Activated CD4-positive, alpha-beta memory T cell treated with anti-CD3 and anti-CD28 coated beads for 36 hours (primary cell): ENCODE measurements at places on chromosomes 1 and 21.
A peak's percentile ranks its signal among the peaks of the same experiment; 100 is the strongest.

- H3K4me3 ChIP-seq: no peak overlapping the region
- peak overlapping the region; percentile 54 for H3K27ac ChIP-seq
- peaks cover 53% of the 10 kb centered on the region for H3K4me1 ChIP-seq
- no peaks in the 10 kb centered on the region for H3K27me3 ChIP-seq
- peak; percentile 43 for DNase-seq
- H3K36me3 ChIP-seq: peaks cover 8% of the 10 kb centered on the region
Observed at GRCh38 chr1:21773585-21773984, 9.4 kb downstream of the USP48 start.

GRCh38 chr1:28796352-28797211 is 15.4 kb upstream of the OPRD1 start:
- no peaks in the 10 kb centered on the region for H3K4me1 ChIP-seq
- no peak overlapping the region for H3K27ac ChIP-seq
- no peaks in the 10 kb centered on the region for H3K36me3 ChIP-seq

- peaks cover 7% of the 10 kb centered on the region for H3K36me3 ChIP-seq
- DNase-seq: no peak
Observed at GRCh38 chr1:229087339-229087738, 183.6 kb upstream of the RAB4A start.

DNA sequence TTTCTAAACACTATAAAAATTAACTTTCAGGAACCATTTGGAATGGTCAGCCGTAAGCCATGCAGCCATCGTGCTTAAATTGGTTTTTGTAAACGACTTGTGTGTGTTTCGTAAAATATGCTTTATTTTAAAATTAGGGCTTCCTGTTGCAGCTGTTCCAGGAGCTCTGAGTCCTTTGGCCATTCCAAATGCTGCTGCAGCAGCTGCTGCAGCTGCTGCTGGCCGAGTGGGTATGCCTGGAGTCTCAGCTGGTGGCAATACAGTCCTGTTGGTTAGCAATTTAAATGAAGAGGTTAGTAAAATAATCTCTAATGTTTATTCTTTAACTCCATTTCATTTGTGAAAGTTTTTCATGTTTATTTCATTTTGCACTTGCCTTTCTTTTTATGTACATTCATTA is 83.1 kb downstream of the PTBP2 start:
- peaks cover 22% of the 10 kb centered on the region for H3K36me3 ChIP-seq
- no peak for DNase-seq
- H3K27ac ChIP-seq: no peak overlapping the region
- H3K4me1 ChIP-seq: peaks cover 2% of the 10 kb centered on the region

- no peaks in the 10 kb centered on the region for H3K36me3 ChIP-seq
- no peaks in the 10 kb centered on the region for H3K27me3 ChIP-seq
- H3K27ac ChIP-seq: no peak overlapping the region
Observed at GRCh38 chr21:37032877-37033471, 26.5 kb downstream of the RIPPLY3 start.

GRCh38 chr1:7039590-7040220 is 254.5 kb downstream of the CAMTA1 start:
- H3K4me3 ChIP-seq: no peak overlapping the region
- no peaks in the 10 kb centered on the region for H3K4me1 ChIP-seq
- no peak for DNase-seq
- no peak overlapping the region for H3K27ac ChIP-seq

DNA sequence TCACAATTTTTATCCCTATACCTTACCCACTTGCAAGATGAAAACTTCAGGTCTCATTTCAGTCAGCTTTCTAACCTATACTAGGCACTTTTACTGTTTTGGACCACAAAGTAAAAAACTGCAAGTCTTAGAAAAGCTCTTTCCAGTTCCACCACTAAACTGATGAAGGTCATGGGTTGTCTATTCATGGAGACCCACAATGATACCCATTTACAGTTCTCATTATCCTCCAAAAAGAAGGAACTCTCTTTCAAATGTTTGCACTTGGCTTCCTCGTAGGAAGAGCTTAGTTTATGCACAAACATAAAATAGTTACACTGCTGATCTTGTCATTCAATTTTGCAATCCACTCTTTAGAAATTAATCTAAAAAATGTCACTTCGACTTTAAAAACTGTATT is 9.3 kb downstream of the ZNF281 start:
- H3K27me3 ChIP-seq: no peaks in the 10 kb centered on the region
- DNase-seq: no peak
- H3K27ac ChIP-seq: no peak overlapping the region
- H3K36me3 ChIP-seq: peaks cover 12% of the 10 kb centered on the region

- no peaks in the 10 kb centered on the region for H3K27me3 ChIP-seq
- H3K36me3 ChIP-seq: no peaks in the 10 kb centered on the region
- no peak overlapping the region for H3K4me3 ChIP-seq
- H3K4me1 ChIP-seq: no peaks in the 10 kb centered on the region
- no peak overlapping the region for H3K27ac ChIP-seq
Observed at GRCh38 chr1:103362348-103363007, 163.0 kb upstream of the RNPC3 start.

DNA sequence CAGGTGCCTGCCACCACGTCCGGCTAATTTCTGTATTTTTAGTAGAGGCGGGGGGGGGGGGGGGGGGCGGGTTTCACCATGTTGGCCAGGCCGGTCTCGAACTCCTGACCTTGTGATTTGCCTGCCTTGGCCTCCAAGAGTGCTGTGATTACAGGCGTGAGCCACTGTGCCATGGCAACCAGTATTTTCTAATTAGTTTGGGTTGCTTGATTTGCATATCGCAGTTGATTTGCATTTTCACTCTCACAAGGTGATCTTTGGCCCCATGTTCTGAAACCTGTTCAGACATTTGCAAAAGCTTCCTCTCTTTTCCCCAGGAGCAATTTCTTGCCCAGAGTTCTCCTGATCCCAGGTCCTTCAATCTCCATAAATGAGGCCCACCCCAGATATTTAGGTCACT is 1.7 kb downstream of the TOR3A start:
- peaks cover 18% of the 10 kb centered on the region for H3K36me3 ChIP-seq
- DNase-seq: no peak
- peak overlapping the region; percentile 65 for H3K27ac ChIP-seq

GRCh38 chr21:41641510-41641815 is 125.4 kb downstream of the RIPK4 start:
- no peaks in the 10 kb centered on the region for H3K36me3 ChIP-seq
- H3K4me1 ChIP-seq: no peaks in the 10 kb centered on the region
- no peak overlapping the region for H3K27ac ChIP-seq

DNA sequence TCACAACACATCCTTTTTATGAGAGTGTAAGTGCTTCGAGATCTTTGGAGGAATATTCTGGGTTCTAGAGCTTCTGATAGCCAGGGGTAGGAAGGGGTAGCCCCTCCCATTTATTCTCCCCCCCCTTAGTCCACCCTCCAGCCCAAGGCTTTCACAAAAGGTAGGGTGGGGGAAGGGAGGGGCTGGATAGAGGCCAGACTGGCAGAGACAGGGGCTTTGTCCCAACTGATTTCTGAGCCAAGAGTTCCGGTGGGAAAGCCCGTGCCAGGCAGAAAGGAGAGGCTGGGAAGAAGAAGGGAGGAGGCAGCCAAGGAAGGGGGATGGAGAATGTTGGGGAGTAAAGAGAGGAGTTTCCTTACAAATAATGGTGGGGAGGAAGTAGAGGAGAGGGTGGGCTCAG is 3.1 kb downstream of the BCAN start:
- no peak for DNase-seq
- no peaks in the 10 kb centered on the region for H3K36me3 ChIP-seq
- no peak overlapping the region for H3K27ac ChIP-seq
- peaks cover 73% of the 10 kb centered on the region for H3K27me3 ChIP-seq
- H3K4me3 ChIP-seq: no peak overlapping the region

DNA sequence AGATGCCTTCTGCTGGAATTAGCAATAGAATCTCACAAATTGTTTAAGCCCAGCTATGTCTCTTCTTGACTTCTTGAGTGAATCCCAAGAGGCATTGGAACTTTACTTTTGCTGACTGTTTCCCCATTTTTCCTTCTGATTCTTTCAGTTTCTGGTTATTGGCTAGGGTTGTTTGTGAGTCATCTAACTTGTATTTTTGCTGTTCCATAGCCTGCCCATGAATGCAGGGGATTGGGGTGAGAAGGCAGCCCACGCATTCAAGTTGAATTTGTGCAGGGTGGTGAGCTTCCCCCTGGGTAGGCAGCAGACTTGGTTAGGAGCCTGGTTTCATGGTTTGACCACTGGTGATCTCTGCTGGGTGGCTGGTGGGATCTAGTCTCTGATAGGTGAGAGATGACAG is 10.4 kb upstream of the KLF17 start:
- no peak overlapping the region for H3K4me3 ChIP-seq
- H3K4me1 ChIP-seq: no peaks in the 10 kb centered on the region
- peaks cover 18% of the 10 kb centered on the region for H3K27me3 ChIP-seq

- no peaks in the 10 kb centered on the region for H3K4me1 ChIP-seq
- no peak overlapping the region for H3K27ac ChIP-seq
- H3K4me3 ChIP-seq: no peak overlapping the region
- DNase-seq: no peak
- H3K36me3 ChIP-seq: no peaks in the 10 kb centered on the region
Observed at GRCh38 chr1:4978660-4979390, 324.4 kb downstream of the AJAP1 start.

DNA sequence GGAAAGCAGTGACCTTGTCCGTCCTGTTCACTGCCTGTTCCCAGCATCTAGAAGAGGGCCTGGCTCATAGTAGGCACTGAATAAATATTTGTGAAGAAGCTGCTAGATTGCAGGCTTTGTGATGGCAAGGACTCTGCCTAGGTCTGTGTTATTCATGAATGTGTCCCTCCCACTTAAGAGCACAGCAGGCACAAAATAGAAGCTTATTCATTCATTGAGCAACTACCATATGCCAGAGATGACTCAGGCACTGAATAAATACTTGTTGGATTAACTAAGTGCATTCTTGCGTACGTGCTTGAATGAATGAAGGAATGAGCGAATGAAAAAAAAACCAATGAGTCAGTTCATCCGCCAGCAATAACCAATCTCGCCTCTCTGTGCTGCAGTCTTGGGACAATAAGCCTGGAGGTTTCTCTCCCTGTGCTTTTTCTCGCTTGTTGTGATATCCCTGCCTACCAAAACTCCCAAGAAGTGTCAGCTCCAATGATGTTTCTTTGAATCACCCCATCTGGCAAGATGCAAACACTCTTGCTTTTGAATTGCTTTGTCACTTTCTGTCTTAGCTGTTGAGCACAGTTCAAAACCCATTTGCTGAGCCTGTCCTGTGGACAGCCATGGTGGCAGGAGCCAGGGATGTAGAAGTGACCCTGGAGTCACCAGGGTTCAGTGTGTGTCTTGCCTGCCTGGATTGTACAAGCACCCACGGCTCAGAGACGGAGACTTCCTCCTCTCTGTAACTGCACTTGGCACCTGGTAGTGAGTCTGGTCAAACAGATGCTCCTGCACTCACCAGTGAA is 143.9 kb downstream of the KAZN start:
- H3K27ac ChIP-seq: no peak overlapping the region
- DNase-seq: no peak
- H3K36me3 ChIP-seq: no peaks in the 10 kb centered on the region
- H3K27me3 ChIP-seq: peaks cover 24% of the 10 kb centered on the region
- H3K4me1 ChIP-seq: no peaks in the 10 kb centered on the region
- no peak overlapping the region for H3K4me3 ChIP-seq

DNA sequence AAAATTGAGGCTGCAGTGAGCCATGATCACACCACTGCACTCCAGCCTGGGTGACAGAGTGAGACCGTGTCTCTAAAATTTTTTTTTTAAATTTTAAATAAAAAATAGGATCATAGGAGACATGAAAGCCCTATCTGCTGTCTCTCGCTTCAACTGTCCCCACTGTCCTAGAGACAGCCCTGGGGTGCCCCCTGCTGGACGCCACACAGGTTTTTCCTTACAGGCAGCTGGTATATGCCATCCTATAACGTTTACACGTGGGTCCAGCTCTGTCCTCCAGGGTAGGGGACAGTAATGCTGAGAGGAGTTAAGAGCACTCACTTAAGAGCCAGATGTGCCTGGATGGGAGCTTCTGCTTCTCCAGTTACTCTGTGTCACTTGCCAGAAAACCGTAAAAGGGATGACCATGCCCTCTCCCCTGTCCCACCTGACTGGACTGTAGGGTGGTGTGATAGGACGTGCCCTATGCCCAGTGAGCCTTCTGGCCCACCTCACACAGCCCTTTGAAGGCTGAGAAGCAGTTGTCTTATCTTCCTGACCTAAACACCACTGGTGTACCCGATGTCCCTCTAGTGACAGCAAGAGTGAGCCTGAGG is 8.5 kb downstream of the FBXO2 start:
- no peaks in the 10 kb centered on the region for H3K36me3 ChIP-seq
- DNase-seq: peak; percentile 88
- H3K4me1 ChIP-seq: peaks cover 11% of the 10 kb centered on the region

GRCh38 chr1:231465051-231465450 is 43.0 kb upstream of the EGLN1 start:
- H3K36me3 ChIP-seq: peaks cover 3% of the 10 kb centered on the region
- no peak overlapping the region for H3K27ac ChIP-seq
- peaks cover 22% of the 10 kb centered on the region for H3K4me1 ChIP-seq
- peaks cover 48% of the 10 kb centered on the region for H3K27me3 ChIP-seq
- peak; percentile 10 for DNase-seq

GRCh38 chr1:65949933-65950332 is 157.2 kb downstream of the PDE4B start:
- no peak overlapping the region for H3K4me3 ChIP-seq
- H3K27me3 ChIP-seq: peaks cover 4% of the 10 kb centered on the region
- peaks cover 12% of the 10 kb centered on the region for H3K4me1 ChIP-seq
- H3K36me3 ChIP-seq: no peaks in the 10 kb centered on the region

DNA sequence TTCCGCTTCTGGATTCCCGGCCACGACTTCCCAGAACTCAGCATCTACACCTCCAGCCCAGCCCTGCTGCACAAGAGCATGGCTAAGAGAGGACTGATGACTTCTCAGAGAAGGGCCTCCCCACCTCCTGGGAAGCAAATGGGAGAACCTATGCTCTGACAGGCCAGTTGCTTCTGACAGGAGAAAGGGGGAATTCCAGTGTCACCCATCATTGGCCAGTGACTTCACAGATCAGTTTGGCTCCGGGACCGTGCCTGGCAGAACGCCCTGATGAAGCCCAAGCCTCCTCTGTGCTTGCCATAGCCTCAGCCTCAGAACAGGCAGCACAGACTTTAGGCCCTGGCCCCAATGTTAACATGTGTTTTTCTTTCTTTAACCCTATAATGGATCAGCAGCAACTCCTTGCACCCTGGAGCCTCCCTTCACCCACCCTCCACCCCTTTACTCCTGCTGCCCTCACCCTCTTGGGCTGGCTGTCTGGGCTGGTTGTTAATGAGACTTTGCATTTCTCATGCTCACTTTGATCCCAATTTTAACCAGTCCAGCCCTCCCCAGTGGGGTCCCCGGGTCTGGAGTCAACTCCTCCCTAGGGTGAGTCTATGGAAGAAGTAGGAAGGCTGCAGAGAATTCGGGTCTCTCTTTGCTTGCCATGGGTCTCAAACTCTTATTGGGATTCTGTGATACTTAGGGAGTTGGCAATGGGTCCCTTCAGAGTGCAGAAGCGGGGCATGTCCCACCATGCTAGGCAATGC is 42.7 kb upstream of the SLC30A1 start:
- no peak overlapping the region for H3K27ac ChIP-seq
- H3K4me3 ChIP-seq: no peak overlapping the region
- H3K27me3 ChIP-seq: no peaks in the 10 kb centered on the region

- H3K36me3 ChIP-seq: no peaks in the 10 kb centered on the region
- DNase-seq: no peak
- H3K4me1 ChIP-seq: no peaks in the 10 kb centered on the region
- no peak overlapping the region for H3K27ac ChIP-seq
- no peaks in the 10 kb centered on the region for H3K27me3 ChIP-seq
Observed at GRCh38 chr1:177080564-177080963, 83.9 kb downstream of the ASTN1 start.
